ENCODE measurements at places on chromosomes 6 and 20. TPM values are rescaled to one million over a fixed set of nuclear protein-coding genes. Genes with fewer than 3 reads are reported as not detected.
A peak's percentile ranks its signal among the peaks of the same experiment; 100 is the strongest.

DNA sequence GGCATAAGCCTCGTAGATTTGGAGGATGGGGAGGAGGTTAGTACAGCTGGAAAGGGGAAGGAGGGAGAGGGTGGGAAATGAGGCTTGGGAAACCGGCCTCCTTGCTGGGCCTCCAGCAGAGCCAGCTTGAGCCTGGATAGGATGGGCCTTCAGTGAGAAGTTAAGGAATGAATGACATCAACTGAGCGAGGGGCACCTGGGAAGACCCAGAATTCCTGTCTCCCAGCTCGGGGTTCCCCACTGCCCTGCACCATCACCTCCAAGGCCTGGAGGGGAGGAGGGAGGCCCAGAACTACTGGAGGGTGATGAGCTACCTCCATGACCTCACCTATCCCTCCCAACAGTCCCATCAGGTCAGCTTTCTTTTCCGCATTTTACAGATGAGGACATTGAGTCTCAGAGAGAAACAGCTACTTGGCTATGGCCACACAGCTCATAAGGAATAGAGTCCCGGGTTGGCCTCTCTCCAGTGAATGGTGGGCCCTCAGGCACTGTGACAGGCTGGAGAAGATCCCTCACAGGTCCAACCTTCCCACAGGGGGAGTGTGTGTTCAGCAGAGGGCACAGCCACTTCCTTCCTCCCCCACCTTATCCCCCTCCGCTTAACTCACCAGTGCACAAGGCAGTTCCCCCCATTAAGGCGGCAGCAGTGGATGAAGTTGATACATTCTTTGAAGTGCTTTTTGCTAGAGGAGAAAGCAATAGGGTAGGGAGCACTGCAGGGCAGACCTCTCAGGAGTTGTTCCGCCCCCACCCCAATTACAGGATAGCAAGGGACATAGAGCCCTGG lies 6.8 kb downstream of the DUSP15 start:
- no peak for DNase-seq

Gene XKR7
- not detected for total RNA-seq

DNA sequence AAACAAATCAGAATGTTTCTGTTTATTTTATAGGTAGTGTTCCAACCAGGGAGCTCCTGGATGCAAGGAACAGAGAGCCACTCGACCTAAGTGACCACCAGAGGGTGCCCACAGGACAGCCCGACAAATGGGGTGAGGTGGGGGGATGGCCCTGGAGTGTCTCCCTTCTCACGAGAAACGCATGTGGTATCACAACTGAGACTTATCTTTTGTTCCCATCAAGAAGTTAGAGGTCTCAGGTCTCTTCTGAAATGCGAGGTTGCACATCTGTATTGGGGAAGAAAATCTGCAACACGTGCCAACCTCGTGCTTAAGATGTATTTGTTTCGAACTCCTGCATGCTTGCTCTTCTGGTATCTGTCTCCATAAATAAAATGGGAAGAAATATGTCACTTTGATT lies 104.0 kb downstream of the ISM1 start:
- DNase-seq, result peak; percentile 27

DNA sequence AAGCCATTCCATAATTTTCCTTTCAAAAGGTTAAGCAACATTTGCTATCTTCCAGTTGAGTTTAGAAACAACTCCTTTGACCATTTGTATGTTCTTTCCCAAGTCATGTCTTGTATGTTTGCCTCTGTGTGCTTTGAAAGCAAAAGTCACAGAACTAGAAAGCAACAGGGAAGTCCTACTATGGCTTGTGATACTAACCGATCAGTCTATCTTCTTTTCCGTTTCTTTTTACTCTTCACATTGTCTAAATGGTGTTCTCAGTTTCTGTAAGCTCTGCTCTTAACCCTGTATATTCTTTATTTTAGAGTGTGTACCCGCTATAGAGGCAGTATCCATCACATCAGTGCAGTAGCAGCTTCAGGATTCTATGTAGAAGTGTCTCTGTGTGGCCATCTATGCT lies 32.9 kb downstream of the TMEM244 start:
- no peak for DNase-seq

DNA sequence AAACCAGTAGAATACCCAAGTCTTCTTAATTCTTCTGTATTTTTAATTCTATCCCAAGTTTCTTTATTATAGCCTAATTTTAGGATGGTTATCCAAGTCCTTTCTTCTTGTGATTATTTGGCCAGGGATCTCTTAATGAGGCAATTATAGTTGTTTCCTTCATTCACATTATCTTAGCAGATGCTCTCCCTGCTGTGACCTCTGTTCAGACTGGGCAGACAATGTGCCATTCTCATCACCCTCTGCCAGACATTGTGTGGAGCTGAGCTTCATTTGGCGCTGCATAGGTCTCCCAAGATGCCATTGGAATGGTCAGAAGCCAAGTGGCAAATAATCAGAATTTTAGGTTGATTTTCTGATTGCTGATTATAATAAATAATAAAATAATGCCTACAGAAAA lies 79.4 kb downstream of the LIN28B start:
- no peak for DNase-seq

Gene CDH22
- not detected for total RNA-seq

DNA sequence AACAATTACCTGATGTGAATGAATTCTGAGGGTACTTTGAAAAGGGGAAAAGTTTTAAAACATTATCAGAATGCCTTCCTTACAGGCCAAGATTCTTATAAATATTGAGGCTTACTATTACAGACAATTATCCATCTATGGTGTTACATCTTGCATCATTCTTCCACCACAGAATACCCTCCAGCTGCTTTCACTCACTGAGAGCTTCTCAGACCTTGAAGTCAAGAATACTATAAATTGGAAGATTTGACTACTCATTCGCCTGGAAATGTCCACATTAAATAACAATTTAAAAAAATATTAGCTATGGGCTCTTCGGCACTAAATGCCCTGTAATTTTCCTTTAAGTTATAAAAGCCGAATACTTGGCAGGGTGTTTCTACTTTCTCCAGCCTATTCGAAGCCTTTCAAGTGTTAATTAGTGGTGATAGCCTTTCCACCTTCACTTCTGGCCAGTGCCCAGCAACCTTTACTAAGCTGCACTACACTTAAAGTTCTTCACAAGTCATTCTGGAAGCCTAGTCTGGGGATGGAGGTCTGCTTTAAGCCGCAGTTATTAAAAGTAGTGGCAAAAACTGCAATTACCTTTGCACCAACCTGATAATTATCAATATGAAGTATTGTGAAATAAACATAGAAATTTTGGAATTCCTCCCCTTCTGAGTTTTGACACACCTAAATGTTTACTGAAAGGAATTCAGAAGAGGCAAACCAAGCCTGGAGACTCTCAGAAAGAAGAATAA lies 100.9 kb downstream of the BMP5 start:
- DNase-seq, result peak; percentile 65
